ENCODE measurements at places on chromosomes 1 and 21. TPM values are rescaled to one million over a fixed set of nuclear protein-coding genes. Genes with fewer than 3 reads are reported as not detected.

DNA sequence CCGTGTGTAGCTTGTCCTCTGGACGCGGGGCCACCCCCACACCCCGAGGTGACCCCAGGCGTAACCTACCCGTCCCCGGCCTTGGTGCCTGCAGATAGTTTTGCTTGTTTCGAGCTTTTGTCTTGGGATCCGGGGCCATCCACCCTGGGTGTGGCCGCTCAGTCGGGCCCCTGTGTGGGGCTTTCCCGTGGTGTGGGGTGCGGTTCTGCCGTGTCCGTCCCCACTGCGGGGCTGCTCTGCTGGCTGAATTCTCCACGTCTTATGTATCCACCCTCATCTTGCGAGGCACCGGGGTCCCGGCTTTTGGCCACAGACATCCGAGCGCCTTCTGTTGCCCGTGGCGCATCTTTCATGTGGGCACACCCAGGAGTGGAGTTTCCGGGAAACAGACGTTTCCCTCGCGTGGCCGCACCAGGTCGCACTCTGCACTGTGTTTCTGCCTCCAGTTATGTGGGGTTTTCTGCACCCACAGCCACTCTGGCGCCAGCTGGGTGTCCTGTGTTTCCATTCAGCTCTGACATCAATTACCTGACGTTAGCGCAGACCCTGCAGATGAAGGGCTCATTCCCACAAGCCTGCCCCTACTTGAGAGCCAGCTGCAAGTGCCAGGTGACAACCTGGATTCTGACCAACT is 64.9 kb downstream of the PRKCZ start:
- DNase-seq = no peak

GRCh38 chr1:185694081-185694480 is 40.1 kb upstream of the HMCN1 start:
- no peak for DNase-seq

- DNase-seq = no peak
Observed at GRCh38 chr1:153133267-153133666, 17.4 kb downstream of the SPRR2G start.

GRCh38 chr21:33492571-33492970 is 1.1 kb upstream of the DNAJC28 start:
- no peak for DNase-seq

DNA sequence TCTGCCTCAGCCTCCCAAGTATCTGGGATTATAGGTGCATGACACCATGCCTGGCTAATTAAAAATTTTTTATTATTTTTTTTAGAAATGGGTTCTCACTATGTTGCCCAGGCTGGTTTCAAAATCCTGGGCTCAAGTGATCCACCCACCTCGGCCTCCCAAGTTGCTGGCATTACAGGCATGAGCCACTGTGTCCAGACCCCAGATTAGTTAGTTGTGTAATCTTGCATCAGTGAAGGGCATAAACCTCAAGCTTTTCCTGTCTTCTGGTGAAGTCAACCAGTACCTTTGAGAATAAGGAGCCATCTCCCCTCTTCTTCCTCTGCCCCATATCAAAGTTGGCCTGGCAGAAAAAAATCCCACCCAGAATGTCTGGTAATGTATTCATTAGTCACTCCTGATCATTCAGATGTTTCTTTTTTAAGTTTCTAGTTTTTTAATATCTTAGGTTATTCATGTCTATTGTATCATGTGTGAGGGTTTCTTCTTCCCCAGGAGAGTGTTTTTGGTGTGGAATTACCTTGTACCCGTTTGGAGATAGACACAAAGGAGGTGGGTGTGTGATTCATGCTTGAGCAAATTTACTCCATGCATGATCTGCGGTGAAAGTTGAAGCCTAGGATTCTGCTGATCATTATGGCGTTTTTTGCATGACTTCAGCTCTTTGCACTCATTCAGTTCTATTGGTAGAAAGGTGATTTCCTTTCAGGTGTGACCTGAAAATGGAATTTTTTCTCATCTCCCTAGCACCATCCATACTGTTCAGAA is 144.0 kb downstream of the FMN2 start:
- no peak for DNase-seq

The IFI44 gene
- total RNA-seq = 26.9 TPM

The CDCA8 gene
- total RNA-seq = 33.5 TPM

Measured in activated T-helper 1 cell treated with anti-CD3 and anti-CD28 coated beads, Interleukin-12 subunit alpha, Interleukin-12 subunit beta, Interleukin-2, Interleukin-4 antibody, amounts not matched to agents 30 ng/mL and 10 ng/mL and 1 ng/mL, durations not matched to agents 14 hours and 24 hours and 36 hours (primary cell).